Liver (tissue), 10 donors: ENCODE measurements at places on chromosomes 1 and 21. TPM values are rescaled to one million over a fixed set of nuclear protein-coding genes. Genes with fewer than 3 reads are reported as not detected.

- no peak for DNase-seq
Observed at GRCh38 chr1:179881642-179882252, 338 bp upstream of the TOR1AIP1 start.

DNA sequence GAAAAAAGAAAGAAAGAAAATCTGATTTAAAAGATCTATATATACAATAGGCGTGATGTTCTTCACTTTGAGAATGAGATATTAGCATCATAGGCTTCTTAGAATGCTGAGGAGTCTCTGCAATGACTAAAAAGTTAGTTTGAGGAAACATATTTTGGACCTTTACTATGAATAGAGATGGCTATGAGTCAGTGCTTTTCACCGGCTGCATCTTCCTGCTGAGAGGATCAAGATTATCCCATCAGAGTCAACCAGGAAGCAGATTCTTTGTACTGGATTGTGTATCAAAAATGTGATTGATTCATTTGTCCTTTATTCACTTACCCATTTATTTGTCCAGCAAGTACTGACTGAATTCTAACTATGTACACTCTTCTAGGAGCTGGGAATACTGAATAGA, 144.2 kb downstream of the KCNK2 start:
- no peak for DNase-seq

- DNase-seq, result no peak
Observed at GRCh38 chr1:21605964-21606705, 63.0 kb downstream of the RAP1GAP start.

GRCh38 chr1:217078078-217078690, 355.0 kb upstream of the ESRRG start:
- no peak for DNase-seq

DNA sequence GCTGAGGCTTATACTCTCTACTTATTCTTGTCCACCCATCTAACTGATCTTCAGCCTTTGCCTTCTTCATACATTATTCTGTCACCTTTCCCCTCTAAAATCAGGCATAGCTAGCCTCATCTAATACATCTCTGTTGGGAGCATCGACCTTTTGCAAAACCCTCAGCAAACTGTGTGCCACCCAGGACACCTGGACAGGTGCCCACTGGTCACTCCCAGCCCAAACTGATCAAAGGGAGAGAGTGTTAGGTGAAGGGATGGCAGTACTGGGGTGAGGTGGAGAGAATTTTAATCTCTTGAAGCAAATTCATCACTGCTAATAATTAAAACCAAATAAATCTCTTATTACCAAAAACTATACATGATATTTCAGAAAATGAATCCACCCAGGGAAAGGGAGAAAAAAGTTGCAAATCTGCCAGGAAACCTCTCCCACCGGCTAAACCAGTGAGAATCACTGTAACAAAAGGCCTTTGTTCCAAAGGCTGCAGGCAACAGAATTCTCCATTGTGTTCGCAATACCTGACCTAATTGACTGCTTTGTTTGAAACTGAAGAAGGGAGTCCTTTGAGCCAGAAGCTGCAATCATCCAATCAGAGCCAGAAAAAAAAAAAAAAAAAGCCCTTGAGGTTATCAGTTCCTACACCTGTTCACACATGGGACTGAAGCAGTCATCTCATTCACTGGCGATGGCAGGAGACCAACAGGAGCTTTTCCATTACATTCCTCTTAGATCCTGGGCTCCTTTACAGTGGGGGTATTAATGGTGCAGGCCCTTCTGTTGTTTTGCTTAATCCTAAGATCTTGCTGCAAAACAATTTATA, 172.6 kb downstream of the APP start:
- no peak for DNase-seq

DNA sequence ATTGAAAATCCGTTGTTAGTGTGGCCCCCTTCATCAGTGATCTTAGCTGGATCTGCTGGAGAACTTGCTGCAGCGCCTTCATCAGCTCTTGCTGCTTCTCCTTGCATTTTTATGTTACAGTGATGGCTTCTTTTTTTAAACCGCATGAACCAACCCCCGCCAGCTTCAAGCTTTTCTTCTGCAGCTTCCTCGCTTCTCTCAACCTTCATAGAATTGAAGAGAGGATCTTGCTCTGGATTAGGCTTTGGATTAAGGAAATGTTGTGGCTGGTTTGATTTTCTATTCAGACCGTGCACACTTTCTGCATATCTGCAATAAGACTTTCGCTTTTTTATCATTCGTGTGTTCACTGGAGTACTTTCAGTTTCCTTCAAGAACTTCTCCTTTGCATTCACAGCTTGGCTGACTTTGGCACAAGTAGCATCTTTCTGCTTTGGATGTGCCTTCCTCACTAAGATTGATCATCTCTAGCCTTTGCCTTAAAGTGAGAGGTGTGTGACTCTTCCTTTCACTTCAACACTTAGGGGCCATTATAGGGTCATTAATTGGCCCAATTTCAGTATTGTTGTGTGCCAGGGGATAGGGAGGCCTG, 13.1 kb downstream of the RNF187 start:
- DNase-seq, result no peak

DNA sequence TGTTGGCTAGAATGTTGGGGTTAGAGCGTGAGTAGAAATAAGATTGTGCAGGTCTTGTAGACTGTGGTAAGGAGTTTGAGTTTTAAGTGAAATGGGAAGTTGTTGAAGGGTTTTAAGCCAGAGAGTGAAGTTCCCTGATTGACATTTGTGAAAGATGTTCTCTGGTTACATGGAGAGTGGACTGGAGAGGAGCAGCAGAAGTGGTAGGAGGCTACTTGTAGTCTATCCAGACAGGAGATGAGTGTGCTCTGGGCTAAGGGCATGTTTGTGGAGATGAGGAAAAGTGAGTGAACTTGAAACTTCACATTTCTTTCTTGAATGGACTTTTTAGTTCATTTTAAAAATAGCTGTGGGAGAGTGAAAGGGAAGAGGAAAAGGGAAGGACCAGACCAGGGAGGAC, 37.0 kb downstream of the F3 start:
- DNase-seq, result no peak

DNA sequence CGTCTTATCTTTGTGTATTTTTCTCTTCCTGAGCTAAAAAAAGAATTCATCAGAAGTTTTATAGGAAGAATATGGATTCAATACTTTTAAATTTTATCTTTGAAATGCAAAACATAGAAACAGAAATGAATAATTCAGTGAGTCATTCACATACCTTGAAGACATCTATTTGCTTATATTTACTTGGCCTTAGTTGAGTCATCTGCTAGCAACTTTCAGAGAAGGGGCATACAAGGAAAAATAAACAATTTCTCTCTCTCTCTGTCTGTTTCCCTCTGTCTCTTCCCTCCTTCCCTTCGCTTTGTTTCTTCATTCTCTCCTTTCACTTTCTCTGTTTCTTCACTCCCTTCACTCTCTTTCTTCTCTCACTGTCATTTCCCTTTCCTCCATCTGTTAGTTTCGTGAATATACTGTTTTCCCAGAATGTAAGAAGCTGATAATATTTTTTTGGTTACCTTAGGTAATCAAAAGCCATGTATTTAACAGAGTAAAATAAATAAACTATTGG, 477.2 kb downstream of the BRINP3 start:
- no peak for DNase-seq

GRCh38 chr1:66333466-66334199, 200.3 kb upstream of the SGIP1 start:
- no peak for DNase-seq

GRCh38 chr1:151165738-151166504, at the start of the genes LYSMD1 and SCNM1:
Gene LYSMD1 (minus strand): TSS chr1:151165902. CDS start chr1:151165258, 644 bp downstream.
Gene SCNM1 (plus strand): TSS chr1:151166144. CDS start chr1:151166153, 9 bp downstream.
- DNase-seq, result peak; percentile 96

DNA sequence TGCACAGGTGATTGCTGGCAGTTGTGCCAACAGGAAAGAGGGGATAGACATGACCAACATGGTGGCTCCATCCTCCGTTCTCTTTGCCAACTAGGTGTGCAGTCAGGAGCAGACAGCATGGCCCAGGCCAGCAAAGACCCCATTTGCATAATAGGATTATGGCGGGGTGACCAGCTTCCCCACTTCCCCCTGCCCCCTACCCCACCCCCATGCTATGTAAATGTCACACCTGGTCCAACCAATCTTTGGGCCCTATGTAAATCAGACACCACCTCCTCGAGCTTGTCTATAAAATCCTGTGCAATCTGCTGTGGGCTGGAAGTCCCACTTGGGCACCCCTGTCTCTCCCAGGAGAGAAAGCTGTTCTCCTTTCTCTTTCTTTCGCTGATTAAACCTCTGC, 146.0 kb downstream of the SLC30A10 start:
- DNase-seq, result no peak

- DNase-seq, result no peak
Observed at GRCh38 chr1:54413732-54414131, 7.5 kb upstream of the SSBP3 start.

DNA sequence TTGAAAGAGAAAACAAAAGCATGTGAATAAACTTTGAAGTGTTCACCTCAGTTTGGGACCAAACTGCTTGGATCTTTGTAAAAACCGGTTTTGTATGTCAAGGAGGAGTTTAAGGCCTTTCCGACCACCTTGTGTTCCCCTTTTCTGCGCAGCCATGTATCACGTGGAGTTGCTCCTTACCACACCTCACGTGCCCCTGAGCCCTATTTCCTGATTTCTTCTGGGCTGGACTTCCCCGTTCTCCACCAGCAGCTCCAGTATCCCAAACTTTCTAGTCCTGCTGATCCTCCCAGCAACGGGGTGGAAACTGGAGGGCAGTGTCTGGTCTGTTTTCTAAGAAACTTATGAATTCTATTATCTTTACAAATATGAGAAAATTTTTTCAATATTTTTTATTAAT, 1.6 kb upstream of the SH3D21 start:
- DNase-seq, result no peak

DNA sequence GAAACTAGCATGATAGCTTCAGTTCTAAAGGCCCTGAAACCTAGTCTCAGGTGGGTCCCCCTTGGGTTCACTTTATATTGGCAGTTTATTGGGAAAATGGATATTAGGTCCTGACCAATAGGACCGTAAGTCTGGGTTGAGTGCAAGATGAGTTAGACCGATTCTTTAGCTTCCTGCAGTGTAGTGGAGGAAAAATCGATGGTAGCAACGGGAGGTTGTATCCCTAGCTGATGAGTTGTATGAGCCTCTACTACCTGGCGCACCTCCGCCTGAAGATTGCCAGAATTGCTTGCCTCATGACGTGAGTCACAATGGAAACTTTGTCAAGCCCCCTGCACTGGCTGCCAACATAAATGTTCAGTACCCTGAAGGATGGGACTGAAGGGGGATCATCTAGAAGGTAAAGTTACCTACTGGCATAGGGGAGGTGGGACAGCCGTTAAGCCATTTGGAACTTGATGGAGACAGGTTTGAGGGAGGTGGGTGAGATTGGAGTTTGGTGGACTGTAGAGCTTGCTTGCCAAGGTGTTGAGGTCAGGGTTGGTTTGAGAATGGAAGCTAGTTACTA, 3.9 kb downstream of the RCC1 start:
- no peak for DNase-seq

DNA sequence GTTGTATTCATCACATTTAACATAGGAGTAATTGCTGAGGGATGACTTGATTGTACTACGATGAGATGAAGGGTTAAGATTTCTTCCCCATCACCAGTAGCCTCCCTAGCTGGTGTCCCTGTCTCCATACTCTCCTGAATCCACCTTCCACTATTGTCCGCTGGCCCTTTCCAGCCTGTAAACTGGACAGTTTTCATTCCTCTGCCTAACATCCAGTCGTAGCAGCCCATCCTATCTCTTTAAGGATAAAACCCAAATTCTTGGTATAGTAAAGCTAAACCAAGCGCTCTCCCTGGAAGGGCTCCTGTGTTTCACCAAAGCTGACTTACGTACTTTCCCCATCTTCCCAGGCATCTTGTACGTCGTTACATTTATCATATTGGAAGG, 670 bp downstream of the COX20 start:
- DNase-seq, result peak; percentile 42

- no peak for DNase-seq
Observed at GRCh38 chr1:66336641-66336990, 197.3 kb upstream of the SGIP1 start.

DNA sequence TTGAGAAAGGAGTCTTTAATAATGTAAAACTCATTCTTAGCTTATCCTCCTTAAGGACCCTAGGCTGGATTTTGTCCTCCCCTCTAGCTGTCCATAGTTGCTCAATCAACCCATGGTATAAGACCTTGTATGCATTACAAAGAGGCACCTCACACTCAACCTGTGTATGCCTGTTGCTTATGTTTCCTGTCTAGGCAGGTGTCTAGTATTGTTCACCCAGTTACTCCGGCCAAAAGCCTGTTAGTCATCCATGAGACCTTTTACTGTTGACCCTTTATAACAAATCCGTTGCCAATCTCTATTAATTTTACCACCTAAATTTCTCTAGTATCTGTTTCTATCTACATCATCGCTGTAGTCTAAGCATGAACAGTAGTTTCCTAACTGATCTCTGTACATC, 3.7 kb downstream of the LYPLAL1 start:
- no peak for DNase-seq

- no peak for DNase-seq
Observed at GRCh38 chr1:40892354-40892753, 30.2 kb upstream of the CITED4 start.

DNA sequence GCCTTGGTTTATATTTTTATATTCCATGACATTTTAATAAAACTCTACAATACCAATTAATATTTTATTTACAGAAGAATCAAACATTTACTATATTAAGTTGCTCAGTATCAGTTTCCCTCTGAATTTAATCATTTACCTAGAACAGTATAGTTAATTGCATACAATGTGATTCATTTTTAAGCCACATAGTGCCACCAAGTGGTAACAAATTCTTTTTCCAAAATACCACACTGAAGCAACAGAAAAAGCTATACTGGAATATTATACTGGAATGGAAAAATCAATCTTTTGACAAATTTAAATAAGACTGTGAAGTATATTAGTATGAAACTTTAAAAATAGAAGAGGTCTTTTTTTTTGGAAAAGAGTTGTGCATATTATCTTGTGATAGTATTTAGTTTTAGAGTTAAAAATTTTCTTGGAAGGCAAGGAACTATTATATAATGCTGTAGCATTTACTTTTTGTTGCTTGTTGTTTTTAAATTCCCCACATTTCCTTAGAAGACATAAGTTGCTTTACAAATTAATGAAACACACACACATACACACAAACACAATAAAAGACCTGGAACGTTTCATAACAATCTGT, 57.3 kb downstream of the ZNF644 start:
- no peak for DNase-seq

DNA sequence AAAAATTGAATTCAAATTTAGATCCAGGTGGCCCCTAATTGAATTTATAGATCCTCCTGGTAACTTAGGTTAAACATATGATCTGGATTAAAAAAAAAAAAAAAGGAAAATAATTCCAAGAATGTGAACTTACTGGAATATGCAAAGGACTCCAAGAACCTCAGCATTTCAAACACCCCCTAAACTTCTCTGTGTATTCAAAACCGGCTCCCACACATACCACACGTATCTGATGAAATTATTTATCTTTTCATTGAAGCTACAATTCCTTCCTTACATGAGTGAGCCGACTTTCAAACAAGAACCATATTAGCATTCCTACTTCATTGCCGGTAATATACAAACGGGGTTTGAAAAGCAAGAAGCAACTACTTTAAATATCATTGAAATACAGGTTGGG, 61.4 kb upstream of the FMN2 start:
- DNase-seq, result no peak

GRCh38 chr1:151790940-151791651, 796 bp upstream of the TDRKH start:
- DNase-seq, result no peak

Gene OLIG2
- total RNA-seq, result not detected

Gene GREM2
- 4.0 TPM for total RNA-seq

Gene FMO3
- 276 TPM for total RNA-seq

Gene RGS4
- 0.37 TPM for total RNA-seq

Gene C8B
- 151 TPM for total RNA-seq

Gene SUSD4
- total RNA-seq, result 3.8 TPM

Gene MCOLN3
- total RNA-seq, result not detected

Gene MNDA
- 4.9 TPM for total RNA-seq
